ENCODE measurements at places on chromosomes 16 and 17.

GRCh38 chr17:47692895-47693730 lies 848 bp upstream of the TBKBP1 start:
- no peak for DNase-seq

- DNase-seq, result no peak
Observed at GRCh38 chr16:56944954-56945839, 13.3 kb downstream of the HERPUD1 start.

DNA sequence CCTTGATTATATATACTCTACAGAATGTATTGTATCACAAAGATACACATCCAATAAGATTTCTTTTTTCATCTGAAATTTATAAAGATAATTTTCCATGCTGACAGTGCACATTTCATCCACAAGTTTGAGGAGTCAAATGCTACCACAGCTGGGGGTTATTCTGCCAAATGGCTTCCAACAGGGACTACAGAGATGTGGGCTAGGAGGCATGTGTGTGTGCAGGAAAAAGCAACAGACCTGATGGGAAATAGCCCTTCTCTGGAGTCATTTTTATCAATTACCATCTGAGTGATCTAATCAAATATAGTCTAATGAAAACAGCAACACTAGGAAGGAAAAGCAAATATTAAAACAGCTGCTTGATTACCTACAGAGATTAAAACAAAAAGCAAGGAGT lies 290.5 kb downstream of the CEP112 start:
- no peak for DNase-seq

- no peak for DNase-seq
Observed at GRCh38 chr17:39820541-39820940, 43.6 kb downstream of the IKZF3 start.

DNA sequence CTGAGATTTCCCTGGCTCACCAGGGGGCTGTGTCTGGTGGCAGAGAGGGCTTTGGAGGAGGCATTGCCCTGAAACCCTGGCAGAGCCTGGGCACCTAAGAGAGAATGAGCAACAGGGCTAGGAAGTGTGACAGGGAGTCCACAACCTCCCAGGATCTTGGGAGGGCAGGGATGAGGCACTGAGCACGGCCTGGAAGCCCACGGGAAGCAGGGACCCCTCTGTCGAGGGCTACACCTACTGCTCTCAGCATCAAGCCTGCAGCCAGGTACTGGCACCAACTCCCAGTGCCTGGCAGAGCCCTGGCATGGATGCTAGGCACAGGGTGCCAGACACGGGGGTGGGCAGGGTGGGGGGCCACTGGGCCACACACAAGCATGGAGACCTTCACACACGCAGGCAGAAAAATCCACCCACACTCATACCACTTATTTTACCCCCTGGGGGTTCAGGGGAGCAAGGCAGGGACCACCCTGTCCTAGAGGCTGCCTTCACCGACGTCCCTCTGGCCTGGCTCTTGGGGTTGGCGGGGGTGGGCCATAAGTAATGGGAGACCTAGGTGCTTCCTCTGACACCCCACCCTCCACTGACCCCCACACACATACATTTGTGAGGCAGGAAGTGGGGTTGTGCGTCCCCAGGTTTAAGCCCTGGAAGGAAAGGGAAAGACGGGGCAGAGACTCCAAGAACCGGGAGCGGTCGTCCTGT lies 970 bp upstream of the HSD11B2 start:
- DNase-seq, result no peak

GRCh38 chr16:75389096-75389690 lies 44.1 kb downstream of the CFDP1 start:
- no peak for DNase-seq

DNA sequence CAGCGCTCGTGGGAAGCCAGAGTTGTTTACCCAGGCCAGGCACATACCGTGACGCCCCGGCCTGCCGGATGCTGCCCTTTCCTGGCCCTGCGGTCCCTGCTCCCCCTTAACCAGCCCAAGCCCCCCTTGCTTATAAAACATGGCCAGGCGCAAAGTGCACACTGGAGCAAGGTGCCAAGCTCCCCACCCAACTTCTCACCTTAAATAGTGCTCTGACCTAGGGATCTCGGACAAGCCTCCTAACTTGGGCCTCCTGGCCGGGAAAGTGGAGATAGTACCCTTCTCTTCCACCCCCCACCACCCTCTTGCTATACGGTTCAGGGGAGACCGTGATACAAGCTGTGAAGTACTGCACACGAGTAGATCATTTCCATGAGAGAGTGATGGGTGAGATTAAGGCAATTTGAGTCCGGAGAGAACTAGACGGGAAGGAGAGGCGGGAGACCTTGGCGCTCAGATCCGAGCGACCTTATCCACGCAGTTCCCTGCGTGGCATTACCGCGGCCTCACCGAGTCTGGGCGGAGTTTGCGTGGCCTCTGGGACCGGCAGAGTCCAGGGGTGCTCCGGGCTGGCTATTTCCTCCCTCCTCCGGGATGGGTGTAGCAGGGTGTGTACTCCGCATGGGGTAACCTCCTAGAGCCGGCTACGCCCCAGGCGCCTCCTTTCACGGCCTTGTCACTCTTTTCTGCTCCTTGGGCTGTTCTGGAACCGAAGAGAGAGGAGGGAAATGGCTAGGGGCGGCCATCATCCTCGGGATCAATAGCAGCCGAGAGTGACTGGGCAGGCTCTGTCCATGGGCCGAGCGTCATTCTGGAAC lies 4.4 kb upstream of the LHX1 start:
- DNase-seq, result no peak

DNA sequence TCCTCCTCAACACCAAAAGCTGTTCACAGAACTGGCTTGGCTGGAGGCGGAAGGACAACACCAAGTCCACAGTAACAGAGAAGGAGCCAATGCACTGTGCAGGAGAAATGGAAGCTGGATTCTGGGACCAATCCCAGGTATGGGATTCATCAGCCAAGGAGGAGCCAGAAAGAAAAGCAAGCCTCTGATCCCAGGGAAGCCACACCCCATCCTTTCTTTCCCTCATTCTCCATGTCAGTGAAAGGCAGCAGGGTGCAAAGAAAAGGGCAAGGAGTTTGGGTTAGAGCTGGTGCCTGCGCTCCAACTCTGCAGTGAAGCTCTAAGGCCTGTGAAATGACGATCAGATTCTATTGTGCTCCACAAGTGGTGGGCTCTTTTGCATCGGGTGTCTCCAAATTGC lies 11.0 kb downstream of the DCAKD start:
- DNase-seq, result no peak

- no peak for DNase-seq
Observed at GRCh38 chr17:57552114-57552624, 192.9 kb downstream of the CCDC182 start.

GRCh38 chr16:88854306-88855111 lies 2.2 kb downstream of the GALNS start:
- DNase-seq, result no peak

DNA sequence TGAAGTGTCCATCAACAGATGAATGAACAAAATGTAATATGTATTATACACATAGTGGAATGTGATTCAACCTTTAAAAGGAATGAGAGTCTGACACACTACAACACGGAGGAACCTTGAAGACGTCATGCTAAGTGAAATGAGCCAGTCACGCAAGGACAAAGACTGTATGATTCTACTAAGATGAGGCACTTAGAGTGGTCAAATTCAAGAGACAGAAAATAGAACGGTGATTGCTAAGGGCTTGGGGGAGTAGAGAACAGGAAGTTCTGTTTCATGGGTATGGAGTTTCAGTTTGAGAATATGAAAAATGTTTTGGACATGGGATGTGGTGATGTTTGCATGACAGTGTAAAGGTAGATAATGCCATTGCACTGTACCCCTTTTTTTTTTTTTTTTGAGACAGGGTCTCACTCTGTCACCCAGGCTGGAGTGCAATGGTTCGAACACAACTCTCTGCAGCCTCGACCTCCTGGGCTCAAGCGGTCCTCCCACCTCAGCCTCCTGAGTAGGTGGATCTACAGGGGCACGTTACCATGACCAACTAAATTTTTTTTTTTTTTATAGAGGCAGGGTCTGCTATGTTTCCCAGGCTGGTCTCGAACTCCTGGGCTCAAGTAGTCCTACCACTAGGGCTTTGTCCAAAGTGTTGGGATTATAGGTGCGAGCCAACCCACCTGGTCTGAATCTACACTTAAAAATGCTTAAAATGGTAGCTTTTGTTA lies 2.9 kb upstream of the CCDC102A start:
- no peak for DNase-seq

GRCh38 chr17:37546302-37546701 lies 56.6 kb downstream of the DUSP14 start:
- no peak for DNase-seq

GRCh38 chr16:50857881-50858280 lies 116.0 kb downstream of the CYLD start:
- DNase-seq, result no peak

DNA sequence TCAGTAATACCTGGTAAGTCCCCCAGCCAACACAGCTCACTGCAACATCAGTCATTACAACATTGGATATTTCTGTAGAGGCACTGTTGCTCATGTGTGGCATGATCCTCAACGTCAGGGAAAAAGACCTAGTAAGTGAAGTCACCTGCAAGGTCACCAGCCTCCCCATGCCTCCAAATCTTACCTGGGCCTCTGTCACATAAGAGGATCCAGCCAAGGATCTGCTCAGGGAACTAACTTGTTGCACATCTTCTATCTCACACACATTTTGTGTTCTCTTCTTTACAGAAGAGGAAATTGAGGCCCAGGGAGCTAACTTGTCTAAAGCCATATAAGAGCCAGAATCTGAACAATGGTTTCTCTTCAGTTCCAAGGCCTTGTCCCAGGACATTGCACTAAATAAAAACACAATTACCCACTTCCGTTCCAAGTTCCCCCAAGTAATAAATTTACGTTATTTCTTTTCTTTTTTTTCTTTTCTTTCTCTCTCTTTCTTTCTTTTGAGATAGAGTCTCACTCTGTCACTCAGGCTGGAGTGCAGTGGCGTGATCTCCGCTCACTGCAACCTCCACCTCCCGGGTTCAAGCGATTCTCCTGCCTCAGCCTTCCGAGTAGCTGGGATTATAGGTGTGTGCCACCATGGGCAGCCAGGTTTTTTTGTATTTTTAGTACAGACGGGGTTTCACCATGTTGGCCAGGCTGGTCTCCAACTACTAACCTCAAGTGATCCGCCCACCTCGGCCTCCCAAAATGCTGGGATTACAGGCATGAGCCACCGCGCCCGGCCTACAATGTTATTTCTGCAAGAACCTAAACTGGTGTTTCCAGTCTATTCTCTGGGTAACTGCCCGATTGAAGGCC lies 1.3 kb downstream of the SHMT1 start:
- no peak for DNase-seq

DNA sequence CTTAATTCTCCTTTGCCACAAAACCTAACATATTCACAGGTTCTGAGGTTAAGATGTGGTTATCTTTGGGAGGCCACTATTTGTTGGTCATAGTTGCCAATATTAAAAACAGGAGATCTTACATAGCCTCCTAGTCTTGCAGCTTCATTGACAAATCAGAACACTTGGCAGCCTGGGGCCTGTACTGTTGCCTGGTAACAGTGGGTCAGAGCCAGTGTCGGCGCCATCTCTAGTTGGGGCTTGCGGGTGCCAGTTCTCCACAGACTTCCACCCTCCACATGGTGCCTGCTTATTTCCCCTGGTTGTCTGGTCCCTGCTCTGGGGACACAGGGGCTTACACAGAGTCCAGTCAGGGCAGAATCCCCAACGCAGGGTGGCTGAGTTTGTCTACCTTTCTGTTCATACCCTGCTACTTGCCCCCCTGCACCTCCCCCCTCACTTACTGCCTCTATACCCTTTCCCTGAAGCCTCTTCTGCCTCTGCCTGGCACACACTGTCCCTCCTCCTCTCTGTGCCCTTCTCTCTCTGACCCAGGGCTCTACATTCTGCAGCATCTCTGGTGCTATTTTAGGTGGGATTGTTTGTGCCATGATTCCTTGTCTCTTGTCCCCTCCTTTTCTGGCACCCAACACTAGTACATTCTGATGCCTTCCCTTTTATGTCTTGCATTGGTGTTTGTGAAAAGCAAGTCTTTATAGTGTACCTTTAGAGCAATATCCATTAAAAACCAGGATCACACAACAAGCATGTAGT lies 13.4 kb downstream of the EPN2 start:
- DNase-seq, result no peak

DNA sequence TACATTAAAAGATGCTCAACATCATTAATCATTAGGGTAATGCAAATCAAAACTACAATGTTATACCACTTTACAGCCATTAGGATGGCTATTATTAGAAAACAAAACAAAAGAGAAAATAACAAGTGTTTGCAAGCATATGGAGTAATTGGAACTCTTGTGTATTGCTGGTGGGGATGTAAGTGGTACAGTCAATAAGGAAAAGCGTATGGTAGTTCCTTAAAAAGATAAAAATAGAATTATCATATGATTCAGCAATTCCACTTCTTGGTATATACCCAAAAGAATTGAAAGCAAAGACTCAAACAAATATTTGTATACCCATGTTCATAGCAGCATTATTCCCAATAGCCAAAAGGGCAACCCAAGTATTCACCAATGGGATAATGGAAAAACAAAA lies 1.4 kb upstream of the CAPNS2 start:
- no peak for DNase-seq

GRCh38 chr16:89090182-89090630 lies 3.4 kb upstream of the ACSF3 start:
- DNase-seq, result no peak

- no peak for DNase-seq
Observed at GRCh38 chr17:74877592-74878548, 5.1 kb upstream of the FDXR start.

- DNase-seq, result peak; percentile 16
Observed at GRCh38 chr17:63446753-63447470, 806 bp upstream of the CYB561 start.

DNA sequence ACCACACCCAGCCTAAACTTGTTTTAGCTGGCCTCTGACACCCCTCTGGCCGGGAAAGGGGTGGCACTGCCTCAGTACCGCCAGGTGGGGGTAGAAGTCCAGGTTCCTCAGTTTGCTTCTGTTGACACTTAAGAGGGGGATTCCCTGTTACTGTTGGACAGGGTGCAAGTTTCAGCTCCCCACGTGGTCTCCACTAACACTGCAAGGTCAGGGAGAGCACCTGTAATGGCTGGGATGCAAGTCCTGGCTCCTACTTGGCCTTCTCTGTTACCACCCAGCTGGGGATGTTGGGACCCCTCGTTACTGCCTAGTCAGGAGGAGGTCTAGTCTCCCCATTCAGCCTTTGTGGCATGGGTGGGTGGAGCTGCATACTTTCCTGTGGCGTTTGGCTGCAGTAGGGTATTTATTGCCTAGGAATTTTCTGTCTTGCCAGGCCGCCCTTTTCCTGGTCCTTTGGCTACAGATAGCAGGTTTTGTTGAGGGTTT lies 10.6 kb upstream of the MFAP4 start:
- no peak for DNase-seq

GRCh38 chr17:31226373-31226772 lies 70.7 kb downstream of the OMG start:
- DNase-seq, result no peak

DNA sequence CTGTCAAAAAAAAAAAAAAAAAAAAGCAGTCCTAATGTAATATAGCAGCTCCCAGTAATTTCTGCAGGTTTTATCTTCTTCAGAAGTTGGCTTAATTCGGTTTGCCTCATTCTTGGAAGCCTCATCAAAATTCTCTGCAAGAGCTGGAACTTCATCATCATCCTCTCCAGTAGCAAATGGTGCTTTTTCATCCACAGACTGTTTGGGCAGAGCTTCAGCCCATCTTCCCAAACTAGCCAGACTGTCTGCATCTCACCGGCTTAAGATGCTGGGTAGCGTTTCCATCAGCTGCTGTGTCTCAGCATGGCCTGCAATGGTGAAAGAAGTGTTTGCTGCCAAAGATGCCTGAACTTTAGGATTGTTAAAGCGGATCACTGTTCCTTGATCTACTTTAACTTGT lies 112.6 kb downstream of the AIPL1 start:
- no peak for DNase-seq
